ENCODE measurements at places on chromosomes 1 and 21. TPM values are rescaled to one million over a fixed set of nuclear protein-coding genes. Genes with fewer than 3 reads are reported as not detected.

DNA sequence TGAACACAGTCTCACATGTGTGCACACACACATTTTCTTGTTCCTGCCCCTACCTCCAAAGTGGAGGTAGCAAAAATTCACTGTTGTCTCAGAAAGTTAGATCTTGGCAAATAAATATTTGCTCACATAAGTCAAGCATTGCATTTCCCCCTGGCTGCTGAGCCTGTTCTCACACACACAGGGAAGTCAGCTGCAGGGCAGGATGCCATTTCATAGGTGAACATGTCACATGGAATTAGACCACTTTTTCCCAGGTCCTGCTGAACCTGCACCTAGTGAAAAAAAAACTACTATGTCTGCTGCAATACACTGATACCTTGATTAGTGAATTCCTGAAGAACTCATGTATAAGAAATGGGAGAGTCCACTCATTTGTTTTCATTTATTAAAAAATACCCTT lies 5.3 kb upstream of the CD55 start:
- DNase-seq = no peak

Gene RPTN
- not detected for total RNA-seq

GRCh38 chr1:225539069-225539468 lies 111.2 kb upstream of the LBR start:
- no peak for DNase-seq

- DNase-seq = no peak
Observed at GRCh38 chr1:202959276-202959620, 1.1 kb upstream of the ADIPOR1 start.

Gene CELA2B
- total RNA-seq = not detected

- no peak for DNase-seq
Observed at GRCh38 chr21:28436286-28436932, 556.3 kb downstream of the LTN1 start.

DNA sequence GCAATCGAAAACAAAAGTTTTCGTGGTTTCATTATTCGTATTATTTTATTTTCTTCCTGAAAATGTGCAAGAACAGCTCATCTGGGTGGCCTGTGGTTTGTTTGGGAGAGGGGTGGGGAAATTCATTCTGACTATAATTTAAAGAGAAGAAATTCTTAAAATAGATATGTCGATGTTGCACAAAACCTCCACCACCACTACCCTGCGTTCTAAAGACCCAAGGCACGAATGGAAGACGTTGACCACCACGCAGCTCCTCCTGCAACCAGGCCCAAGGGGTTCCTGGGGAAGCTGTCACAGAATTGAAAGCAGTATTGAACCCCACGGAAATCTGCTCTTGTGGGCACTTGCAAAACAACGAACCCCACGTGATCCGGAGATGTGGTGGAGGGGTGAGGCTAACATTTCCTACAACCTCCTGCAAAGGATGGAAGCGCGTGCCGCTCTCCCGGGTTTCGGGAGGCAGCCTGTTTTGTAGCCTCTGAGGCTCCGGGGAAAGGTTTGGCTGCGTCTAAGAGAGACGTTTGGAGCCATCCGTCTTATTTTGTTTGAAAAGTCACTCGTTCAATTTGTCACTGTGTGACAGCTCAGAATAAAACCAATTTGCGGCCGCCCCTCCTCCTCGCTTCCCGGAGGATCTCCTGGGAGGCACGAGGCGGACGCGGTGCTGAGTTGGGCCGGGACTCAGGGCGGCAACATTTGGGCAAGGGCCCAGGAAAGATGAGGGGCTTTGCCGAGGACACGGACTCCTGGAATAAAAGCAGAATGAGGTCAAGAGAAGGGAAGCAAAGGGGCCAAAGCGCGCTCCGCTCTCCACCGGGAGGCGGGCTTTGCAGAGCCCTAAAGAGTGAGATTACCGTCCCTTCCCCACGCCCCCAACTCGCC lies 810 bp upstream of the HLX start:
- DNase-seq = peak; percentile 68

DNA sequence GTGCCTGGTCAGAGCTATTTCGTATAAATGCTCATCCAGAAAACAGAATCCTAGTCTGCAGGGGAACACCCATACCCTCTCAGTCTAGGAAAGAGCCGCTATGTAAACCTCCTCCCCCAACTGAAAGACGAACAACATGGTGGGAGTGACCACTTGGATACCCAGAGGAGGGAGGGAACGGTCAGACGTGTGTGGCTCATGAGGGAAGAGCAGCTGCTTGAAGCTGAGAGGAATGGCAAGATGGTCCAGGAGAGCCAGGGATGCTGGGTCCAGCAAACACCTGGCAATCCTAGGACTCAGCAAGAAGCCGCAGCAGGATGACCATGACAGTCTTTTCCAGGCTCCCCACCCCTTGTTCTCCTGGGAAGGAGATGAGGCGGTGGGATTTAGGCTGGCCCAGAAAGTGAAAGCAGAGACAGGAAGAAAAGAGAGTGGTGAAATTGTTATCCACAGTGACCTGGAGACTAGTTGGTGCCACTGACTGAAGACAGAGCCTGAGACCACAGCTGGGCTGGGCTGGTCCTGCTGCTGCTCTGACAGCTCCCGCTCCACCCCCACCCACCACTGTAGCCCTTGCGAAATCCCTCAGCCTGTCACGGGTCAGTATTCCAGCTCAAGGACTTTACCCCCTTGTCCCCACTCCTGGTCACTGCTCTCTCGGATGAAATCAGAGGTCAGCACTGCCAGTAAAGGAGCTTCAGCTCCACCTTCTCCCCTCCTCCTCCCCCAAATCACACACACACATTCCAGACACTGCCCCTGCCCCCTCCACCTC lies 3.6 kb downstream of the CERS2 start:
- DNase-seq = peak; percentile 91

Gene CA14
- total RNA-seq = not detected

DNA sequence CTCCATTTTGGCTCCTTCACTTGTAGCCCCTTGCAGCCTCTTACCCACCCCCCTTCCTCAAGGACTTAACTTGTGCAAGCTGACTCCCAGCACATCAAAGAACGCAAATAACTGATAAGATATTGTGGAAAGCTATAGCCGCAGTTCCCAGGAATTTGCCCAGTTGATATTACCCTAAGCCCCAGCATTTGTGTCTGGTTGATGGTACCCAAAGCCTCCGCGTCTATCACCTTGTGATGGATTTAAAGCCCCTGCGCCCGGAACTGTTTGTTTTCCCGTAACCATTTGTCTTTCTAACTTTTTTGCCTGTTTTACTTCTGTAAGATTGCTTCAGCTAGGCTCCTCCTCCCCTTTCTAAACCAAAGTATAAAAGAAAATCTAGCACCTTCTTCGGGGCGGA lies 5.9 kb downstream of the YARS1 start:
- no peak for DNase-seq

- DNase-seq = no peak
Observed at GRCh38 chr1:212271823-212272485, 13.3 kb upstream of the PPP2R5A start.

GRCh38 chr1:165562571-165562970 lies 18.8 kb downstream of the LRRC52 start:
- no peak for DNase-seq

Gene HMGN1
- 74.2 TPM for total RNA-seq

Gene RNU1-2
- total RNA-seq = under 0.01 TPM

- no peak for DNase-seq
Observed at GRCh38 chr1:109979489-109980091, 5.0 kb upstream of the AHCYL1 start.

- no peak for DNase-seq
Observed at GRCh38 chr1:206785182-206785765, 13.0 kb upstream of the IL10 start.

- DNase-seq = no peak
Observed at GRCh38 chr1:180567654-180568053, 8.9 kb downstream of the OVAAL start.

Gene FAM78B
- total RNA-seq = 1.5 TPM

DNA sequence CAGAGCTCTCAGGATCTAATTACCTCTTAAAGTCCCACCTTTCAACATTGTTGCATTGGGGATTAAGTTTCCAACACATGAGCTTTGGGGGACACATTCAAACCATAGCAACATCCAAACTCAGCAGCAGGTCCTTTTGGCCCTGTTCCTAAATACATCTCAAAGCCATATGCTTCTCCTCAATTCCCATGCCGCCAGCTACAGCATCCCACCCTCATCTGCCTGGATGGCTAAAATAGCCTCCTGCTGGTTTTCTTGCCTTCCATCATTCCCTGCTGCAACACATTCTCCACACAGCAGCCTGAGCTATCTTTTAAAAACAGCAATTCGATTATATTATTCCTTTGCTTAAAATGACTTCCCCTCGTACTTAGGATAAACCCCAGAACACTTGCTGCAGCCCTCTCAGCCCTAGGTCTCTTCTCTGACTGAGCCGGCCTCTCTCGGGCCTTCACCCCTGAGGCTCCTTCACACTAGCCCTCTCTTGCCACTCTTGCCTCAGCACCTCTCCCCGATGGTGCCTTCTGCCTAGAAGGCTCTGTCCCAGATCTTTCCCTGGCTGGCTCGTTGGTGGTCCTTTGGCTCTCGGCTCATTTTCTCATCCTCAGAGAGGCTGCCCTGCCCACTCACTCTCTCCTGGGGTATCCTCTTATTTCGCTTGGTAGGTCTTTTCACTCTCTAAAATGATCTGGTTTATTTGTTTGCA lies 16.5 kb downstream of the MYBPH start:
- DNase-seq = no peak

Gene SEMA4A
- 19.0 TPM for total RNA-seq

- DNase-seq = no peak
Observed at GRCh38 chr21:33866826-33867225, 48.8 kb downstream of the ATP5PO start.

Gene OR2T29
- not detected for total RNA-seq

Gene DISP1
- 13.7 TPM for total RNA-seq

Gene TSPAN2
- total RNA-seq = 3.1 TPM

DNA sequence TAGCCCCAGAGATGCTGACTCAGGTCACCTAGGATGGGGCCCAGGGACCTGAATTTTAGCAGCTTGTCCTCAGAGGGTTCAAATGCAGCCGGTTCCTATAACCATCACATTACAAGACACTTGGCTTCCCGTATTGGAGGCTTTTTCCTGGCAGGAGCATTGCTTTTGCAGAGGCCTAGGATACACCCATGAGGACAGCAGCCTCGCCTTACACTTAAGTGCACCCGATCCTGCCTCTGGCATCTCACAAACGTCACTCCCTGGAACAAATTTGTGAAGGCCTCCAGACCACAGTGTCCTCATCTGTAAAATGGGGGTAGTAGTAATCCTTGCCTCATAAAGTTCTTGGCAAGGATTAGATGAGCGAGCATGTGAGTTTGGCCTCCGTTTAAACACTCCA lies 130.0 kb downstream of the KAZN start:
- no peak for DNase-seq

- DNase-seq = no peak
Observed at GRCh38 chr1:89310505-89310904, 37.8 kb upstream of the GBP5 start.

GRCh38 chr1:245480393-245481120 lies 325.8 kb downstream of the KIF26B start:
- DNase-seq = no peak

DNA sequence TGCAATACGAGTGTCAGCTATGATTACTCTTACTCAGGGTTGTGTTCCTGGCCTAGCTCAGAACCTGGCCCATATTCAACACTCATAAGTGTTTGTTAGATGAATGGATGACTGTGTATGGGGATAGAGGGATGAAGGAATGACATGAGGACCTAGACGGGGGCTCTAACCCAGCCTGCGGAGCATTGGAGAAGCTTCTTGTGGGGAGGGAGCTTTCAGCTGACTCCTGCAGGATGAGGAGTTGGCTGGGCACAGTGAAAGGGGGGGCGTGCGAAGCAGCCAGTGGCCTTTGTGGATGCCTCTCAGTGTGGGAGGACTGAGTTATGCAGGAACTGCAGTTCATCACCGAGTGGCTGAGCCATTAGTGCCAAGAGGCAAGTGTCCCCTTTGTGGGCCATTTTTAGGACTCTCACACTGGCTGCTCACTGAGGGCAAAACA lies 1.2 kb upstream of the EXTL1 start:
- DNase-seq = no peak

Gene NEK2
- total RNA-seq = 1.7 TPM

Gene CHAF1B
- 0.94 TPM for total RNA-seq

GRCh38 chr1:226644541-226645176 lies 94.4 kb downstream of the ITPKB start:
- DNase-seq = no peak

Gene BSND
- total RNA-seq = not detected

GRCh38 chr1:90925928-90926869 lies 95.6 kb downstream of the ZNF644 start:
- no peak for DNase-seq

Gene CFHR3
- total RNA-seq = not detected

- no peak for DNase-seq
Observed at GRCh38 chr1:150537732-150538684, 11.2 kb upstream of the ADAMTSL4 start.

Gene MYCL
- 13.8 TPM for total RNA-seq

Gene NKAIN1
- not detected for total RNA-seq

DNA sequence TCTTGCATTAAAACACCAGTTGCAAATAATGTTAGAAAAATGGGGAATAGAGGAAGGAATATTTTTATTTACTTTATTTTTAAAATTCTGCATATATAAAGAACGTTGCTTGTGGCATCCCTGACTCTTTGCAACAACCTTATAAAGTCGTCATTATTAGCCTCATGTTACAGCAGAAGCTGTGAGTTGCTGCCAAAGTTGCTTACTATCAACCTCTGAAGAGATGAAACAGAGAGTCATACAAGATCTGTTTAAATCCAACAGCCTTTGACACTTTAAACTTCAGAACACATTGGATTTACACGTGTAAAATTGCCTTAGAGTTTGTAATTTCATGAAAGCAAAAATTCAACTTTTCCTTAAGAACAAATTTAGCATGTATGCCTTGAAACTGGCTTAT lies 221.9 kb downstream of the MRPL39 start:
- no peak for DNase-seq

Gene CSMD2
- total RNA-seq = 0.83 TPM

Gene ADPRS
- 29.4 TPM for total RNA-seq

DNA sequence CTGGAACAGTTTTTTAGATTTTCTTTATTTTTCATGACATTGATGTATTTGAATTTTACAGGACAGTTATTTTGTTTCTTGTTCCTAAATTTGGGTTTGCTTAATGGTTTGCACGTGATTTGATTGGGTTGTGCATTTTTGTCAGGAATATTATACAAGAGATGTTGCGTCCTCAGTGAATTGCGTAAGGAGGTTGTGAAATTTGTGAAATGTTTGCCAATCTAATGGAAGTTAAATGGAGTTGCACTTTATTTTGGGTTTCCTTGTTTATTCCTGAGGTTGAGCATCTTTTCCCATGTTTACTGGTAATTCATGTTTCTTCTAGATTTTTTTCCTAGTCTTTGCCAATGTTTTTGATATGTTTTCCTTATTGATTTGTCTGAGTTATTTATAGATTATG lies 19.9 kb downstream of the ZNF648 start:
- DNase-seq = no peak

Gene MRAP
- total RNA-seq = not detected

Gene BRINP3
- total RNA-seq = 41.1 TPM

Gene FOXD3
- not detected for total RNA-seq

DNA sequence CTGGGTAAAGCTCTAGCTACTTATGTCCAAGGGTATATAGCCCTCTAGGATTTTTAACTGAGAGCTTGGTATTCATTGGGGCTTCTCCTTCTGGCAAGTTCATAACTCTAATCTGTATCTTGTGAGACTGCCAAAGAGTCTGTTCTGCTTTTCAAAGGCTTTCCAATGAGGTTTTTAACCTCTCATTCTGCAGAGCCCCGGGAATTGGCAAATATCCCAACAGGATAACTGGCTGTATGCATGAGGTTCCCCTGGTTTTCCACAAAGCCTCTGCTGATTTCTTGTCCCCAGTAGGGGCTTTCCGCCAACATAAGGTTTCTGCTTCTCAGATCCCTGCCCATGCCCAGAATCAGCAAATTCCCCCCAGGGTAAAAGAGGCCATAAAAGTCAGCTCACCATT lies 40.9 kb downstream of the RPL5 start:
- no peak for DNase-seq
